Hematopoietic multipotent progenitor cell treated with erythropoietin and hydrocortisone succinate and interleukin-3 and kit ligand, for 17 days (in vitro differentiated cells): ENCODE measurements at places on chromosomes 6 and 20.

DNA sequence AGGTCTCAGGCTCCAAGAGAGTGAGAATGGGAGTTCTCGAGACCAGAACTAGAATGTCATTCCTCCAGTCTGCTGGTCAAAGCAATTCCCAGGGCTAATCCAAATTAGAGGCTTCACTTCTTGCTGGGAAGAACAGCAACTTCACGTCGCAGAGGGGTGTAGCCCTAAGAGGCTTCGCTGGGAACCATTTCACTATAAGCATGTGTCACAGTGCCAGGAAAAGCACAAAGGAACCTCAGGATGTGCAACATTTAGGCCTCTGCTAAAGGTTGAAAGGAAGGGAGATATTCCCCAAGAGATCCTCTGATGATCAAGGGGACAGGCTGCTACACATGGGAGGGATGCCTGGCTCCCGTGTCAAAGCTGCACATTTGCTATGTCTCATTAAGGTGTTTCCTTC, 35.9 kb upstream of the NXT1 start:
- DNase-seq, result no peak

- no peak for DNase-seq
Observed at GRCh38 chr6:52077180-52077884, 10.1 kb downstream of the PKHD1 start.

GRCh38 chr20:22106308-22106938, 401.0 kb downstream of the PAX1 start:
- no peak for DNase-seq

- DNase-seq, result no peak
Observed at GRCh38 chr6:27830212-27830599, 82.0 kb downstream of the OR2B2 start.

- DNase-seq, result no peak
Observed at GRCh38 chr20:23513164-23513563, 22.2 kb downstream of the CST8 start.

DNA sequence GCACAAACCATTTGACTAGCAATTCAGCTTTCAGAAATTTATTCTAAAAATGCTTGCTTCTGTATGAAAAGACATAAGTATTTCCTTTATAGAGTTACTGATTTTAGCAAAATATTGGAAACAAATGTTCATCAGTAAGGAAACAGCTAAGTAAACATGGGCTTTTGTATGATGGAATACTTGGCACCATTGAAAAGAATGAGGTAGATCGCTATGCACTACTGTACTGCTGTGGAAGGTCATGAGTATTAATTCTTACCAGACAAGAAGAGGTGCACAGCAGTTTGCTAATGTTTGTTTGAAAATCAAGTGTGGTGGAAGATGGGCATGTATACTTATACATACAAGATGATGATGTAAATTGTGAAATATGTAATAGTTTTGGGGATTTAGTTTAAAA, 73.0 kb downstream of the FARS2 start:
- DNase-seq, result no peak

DNA sequence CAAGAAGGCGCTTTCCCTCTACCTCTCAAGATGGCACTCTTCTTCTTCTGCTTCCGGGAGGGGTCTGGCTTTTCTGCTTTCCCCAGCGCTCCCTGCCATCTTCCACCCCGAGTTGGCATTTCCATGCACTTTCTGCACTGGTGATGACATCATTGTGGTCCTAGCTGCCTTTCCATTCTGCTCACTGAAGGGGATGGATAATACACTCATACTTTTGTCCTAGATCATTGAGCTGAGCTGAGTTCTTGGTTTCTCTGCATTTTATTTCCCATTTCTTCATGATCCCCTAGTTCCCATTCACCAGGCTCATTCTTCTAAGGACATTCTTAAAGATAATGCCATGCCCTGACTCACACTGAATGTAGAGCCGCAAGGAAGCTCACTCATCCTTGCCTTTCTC, 96.7 kb downstream of the EDN1 start:
- DNase-seq, result no peak

DNA sequence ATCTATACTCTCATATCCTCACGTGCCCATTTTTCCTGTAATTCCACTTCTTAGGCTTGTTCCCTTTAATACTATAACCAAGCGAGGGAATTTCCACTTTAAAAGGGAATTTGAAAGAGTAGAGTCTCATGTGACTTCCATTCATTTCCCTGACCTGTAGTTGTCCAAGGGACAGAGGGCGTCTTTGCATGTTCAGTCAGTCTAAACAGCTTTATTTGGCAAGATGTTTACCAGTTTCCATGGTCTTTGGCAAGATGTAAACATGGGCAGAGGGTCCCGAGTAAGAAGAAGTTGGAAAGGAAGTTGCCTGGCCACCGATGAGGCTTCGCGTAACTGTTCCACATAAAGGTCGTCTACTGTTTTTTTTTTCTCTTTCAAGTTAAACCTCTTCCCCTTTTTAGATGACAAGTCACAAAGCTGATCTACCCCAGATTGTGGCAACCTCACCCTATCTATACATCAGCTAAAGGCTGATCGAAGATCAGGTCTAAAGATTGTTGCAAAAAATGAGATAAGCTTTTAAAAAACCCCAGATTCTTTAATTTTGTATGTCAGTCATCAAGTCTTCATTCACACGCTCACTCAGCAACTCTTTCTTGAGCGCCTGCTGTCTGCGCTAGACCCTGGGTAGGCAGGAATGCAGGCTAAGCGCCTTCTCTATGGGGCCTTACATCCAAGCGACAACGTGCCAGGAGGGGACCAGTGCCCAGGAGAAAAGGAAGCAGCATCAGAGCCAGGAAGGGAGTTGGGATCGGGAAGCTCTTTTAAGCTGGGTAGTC, 31.7 kb upstream of the CCR6 start:
- no peak for DNase-seq

DNA sequence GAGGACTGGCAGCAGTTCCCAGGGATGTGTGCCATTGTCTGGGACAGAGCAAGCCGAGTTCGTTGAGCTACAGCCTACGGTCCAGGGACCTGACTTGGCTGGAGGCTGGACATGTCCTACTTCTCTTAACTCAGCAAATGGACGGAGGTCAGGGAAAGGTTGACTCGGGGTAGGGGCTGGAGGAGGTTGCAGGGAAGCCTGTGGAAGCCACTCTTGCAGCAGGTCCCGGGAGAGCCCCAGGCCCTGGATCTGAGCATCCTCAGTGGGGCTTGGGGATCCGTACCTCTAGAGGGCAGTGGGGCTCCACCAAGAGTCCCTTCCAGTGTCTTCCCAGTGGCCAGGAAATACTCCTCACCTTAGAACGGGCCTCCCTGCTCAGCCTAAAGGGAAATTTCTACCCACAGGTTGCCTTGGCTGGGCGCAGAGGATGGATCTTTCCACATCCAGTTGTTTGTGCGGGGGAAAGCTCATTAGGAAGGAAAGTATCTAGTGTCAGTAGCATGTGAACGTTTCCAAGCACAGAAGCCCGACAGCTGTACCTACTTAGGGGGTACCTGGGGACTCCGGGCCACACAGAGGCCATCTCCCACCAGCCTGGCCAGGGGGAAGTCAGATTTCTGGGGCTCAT, 170.2 kb downstream of the NFATC2 start:
- DNase-seq, result peak; percentile 59

- no peak for DNase-seq
Observed at GRCh38 chr6:57138026-57138425, 34.1 kb upstream of the BAG2 start.

GRCh38 chr6:37289931-37290330, 32.0 kb upstream of the TMEM217 start:
- DNase-seq, result no peak

- no peak for DNase-seq
Observed at GRCh38 chr6:85421972-85422371, 27.9 kb upstream of the NT5E start.

- DNase-seq, result no peak
Observed at GRCh38 chr6:167827583-167828324, 1.0 kb downstream of the AFDN start.

DNA sequence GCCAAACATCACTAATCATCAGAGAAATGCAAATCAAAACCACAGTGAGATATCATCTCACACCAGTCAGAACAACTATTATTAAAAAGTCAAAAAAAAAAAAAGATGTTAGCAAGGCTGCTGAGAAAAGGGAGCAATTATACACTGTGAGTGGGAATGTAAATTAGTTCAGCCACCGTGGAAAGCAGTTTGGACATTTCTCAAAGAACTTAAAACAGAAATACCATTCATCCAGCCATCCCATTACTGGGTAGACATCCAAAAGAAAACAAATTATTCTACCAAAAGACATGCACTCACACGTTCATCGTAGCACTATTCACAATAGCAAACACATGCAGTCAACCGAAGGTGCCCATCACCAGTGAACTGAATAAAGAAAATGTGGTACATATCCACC, 213.9 kb downstream of the TTLL2 start:
- DNase-seq, result no peak

DNA sequence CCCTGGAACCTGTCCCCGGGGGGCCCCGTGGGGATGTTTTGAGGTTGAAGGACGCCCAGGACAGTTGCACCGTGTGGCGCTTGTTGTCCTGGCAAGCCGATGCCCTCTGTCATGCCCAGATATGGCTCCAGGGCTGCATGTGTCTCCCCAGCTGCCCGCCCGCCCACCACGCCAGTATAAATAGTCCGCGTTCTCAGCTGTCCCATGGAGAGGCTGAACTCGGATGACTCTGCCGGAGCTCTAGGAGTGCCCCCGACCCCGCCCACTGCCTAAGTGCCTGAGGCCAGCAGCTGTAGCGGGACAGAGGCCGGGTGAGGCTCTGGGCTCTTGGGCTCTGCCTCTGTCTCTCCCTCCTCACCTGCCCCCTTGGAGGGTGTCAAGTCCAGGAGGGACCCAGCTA, 83.0 kb upstream of the GATA5 start:
- no peak for DNase-seq

DNA sequence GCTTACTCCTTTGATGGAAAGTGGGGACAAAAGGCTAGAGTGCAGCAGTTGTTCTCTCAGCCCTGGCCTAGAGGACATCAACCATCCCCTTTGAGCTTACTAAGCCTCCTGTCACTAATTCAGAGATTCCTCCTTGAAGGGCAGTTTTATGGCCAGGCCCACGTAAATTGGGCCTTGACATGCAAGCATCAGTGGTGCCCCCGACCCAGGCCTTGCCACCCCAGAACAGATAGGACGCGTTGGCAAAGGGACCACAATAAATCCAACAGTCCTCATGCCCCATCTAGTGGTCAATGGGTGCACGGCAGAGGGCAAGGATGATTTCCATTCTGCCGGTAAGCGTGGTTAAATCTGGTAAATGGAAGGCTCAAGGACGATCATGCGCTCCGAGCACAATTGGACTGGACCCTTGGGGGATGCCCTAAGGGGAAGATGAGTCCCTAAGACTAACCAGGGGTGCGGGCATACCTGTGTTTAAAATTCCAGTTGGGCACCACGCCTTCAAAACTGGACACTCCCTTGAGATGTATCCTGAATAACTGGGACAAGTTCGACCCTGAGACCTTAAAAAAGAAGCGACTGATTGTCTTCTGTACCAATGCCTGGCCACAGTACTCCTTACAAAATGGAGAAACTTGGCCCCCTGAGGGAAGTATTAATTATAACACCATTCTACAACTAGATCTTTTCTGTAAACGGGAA, 32.6 kb downstream of the CEP85L start:
- DNase-seq, result peak; percentile 30

DNA sequence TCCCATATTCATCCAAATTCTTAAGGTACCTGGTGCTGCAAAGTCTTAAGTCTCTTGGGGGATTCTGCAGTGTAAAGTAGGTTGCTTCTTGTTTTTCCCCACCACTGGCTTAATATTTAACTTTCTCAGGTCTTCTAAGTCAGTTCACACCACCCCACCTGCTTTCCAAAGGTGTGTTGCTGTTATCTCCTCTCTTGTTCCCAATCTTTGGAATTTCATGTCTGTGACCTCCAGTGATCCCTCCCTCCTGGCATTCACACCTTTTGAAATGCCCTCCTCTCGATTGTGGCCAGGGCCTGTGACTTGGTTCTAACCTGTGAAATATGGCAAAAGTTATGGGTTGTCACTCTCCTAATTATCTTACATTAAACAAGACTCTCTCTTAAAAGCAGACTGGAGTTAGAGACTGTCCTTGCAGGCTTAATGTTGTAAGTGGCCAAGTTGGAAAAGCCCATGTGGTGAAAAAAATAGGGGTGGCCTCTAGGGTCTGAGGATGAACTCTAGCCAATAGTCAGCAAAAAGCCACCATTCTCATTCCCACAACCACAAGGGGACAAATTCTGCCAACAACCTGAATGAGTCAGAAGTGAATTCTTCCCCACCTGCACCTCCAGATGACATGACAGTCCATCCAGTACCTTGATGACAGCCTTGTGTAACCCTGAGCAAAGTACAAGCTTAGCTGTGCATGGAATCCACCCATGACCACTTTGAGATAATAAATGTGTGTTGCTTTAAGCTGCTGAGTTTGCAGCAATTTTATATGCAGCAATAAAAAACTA, 45.1 kb downstream of the ADGRF1 start:
- DNase-seq, result no peak

DNA sequence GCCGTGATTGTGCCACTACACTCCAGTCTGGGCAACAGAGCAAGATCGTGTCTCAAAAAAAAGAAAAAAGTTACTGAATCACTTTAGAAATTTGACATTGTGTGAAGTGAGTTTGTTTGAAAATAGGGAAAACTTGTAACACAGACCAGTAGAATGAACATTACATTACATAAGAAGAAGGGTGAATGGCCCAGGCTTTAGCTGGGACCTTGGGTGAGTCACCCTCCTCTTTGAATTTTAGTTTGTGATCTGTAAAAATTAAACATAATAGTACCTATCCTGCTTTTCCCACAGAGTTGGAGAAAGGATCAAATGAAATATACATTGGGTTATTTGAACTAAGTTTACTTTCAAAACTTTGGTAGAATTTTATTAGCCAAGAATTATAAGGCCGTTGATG, 56.3 kb downstream of the KCNS1 start:
- no peak for DNase-seq

DNA sequence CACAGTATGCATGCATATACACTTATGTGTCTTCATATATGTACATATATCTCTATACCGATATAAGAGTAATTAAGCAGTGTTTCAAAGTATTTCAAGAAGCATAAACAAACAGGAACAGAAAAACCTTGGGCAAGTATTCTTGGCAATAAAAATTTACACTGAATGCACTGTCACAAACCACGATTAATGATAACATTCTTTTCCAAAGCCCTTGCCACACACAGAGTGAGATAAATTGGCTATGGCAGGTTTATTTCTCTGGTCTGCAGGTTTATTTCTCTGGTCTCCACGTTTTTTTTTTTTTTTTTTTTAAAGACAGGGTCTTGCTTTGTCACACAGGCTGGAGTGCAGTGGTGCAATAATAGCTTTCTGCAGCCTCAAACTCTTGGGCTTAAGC, 73.0 kb downstream of the PPP1R3G start:
- DNase-seq, result no peak

- no peak for DNase-seq
Observed at GRCh38 chr6:34462551-34462971, 3.3 kb upstream of the PACSIN1 start.
